ENCODE measurements at places on chromosomes 12 and 14.

DNA sequence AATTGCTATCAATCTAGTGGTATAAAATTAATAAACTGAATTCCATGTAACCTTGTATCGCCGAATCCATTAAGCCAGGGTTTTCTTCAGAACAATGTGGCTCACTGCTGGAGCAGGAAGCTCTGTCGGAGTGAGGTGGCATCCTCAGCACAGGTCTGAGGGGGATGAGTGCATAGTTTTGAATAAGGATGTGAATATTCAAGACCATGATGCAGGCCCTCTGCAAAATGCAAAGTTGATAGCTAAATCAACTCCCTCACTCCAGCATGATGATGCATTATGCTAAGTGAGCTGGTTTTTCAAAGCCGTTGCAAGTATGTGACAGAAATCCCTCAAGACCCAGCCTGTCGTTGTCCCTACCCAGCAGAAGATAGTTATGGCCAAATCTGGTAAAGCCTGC, 53.0 kb downstream of the TRIM9 start:
- no peak for DNase-seq

GRCh38 chr14:101928415-101928841, 35.9 kb upstream of the DYNC1H1 start:
- no peak for DNase-seq

DNA sequence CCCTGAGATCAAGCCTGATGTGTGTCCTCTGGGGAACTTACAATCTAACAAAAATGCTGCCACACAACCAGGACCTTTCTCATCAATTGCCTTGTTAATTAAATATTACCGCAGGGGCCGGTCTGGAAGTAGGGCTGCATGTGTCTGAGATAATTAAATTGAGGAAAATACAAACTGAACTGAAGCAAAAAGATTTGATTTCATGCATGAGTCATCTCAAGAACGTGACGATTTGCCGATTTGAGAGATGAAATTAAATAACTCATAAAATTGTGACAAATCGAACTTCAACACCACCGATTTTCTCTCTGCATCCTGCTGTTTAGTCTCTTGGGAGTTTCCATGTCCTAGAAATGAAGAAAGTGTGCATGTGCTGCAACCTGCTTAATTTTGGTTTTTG, 94.6 kb upstream of the DAAM1 start:
- DNase-seq = no peak

GRCh38 chr14:95523815-95524448, 7.5 kb upstream of the SYNE3 start:
- DNase-seq = no peak

- DNase-seq = no peak
Observed at GRCh38 chr14:85241022-85241855, 288.7 kb upstream of the FLRT2 start.

DNA sequence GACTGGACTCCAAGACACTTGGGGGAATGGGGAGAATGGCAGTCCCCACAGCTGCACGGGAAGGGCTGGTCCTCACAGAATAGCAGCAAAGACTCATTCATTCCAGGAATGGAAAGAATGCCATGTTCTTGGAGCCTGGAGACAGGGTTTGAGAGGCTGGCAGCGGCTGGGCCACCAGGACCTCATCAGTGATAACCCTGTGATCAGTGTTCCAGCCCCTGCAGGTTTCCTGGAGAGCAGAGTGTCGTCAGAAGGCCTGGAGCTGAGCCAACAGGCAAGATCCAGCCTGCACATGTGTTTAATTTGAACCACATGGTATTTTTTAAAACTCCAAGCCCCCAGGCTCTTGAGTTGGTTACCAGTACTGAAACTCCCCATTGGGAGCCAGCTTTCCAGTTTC, 11.3 kb downstream of the BDKRB1 start:
- DNase-seq = no peak

DNA sequence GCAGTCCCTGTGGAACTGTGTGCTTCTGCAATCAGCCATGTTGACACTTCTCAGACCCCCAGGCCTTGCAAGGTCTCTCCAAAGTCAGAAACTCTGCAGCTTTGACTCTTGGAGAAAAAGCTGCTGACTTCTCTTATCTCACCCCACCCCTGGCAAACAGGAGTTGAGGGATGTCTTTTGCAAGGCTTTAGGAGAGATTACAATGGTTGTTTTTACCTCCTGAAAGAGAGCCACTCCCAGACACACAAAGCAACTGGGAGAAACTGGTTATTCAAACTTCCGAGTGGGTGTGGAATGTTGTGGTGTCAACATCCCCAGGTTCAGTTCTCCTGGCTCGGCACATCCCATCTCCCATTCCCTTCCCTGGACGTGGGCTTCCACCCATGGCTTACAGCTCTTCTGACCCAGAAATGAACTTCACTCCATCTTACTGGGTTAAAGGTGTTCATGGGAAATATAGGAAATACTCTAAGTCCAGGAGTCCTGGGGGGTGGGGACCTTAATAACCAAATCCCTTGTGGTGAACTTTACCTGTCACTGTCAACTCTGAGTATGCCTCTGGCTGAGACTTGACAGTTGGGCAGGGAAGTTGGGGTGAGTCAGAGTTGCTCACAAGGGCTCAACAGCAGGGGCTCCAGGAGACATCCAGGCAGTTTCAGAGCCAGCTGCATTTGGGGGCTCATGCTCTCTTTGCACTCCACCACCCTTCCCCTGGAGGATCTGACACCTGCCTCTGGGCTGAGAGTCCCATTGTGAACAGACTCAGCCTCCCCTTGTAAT, 41.9 kb downstream of the CCDC177 start:
- DNase-seq = no peak

DNA sequence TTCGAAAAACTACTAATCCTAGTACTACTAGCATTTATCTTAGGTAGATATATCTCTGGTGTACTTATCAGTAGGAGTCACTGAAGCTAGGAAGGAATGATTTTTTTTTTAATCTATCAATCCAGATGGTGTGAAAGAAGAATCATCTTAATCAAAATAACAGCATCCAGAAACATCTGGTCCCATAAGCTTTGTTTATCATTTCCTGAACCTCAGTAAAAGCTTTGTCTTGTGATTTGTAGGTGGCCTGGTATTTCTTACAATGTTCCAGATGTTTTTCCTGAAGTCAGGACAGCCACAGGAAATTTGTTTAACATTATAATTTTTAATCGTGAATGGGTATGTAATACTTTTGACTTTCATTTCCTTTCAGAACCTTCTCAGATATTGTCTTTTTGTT, 28.0 kb upstream of the LUM start:
- DNase-seq = no peak

GRCh38 chr12:100058482-100059029, 73.8 kb upstream of the ANKS1B start:
- no peak for DNase-seq

- DNase-seq = no peak
Observed at GRCh38 chr14:26172396-26172795, 425.4 kb downstream of the NOVA1 start.

- no peak for DNase-seq
Observed at GRCh38 chr14:37844614-37845013, 249.2 kb downstream of the TTC6 start.

GRCh38 chr12:27434673-27435565, 11.6 kb upstream of the SMCO2 start:
- DNase-seq = no peak

DNA sequence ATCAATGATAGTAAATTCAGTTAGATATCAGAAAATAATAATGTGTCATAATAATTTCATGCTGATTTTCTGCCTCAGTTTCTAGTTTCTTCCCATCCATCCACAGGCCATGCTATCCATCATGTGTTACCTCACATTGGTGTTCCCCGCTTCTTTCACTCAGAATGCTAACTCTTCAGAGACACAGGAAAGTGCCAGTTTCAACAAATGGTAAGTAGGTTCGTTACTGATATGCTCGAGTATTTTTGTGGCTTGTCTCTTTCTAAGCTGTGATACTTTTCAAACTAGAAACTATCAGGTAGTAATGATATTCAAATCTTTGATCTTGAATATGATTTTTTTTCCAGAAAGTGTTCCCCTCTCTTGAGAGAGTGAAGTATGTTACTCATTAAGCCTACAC, 1.5 kb downstream of the KLRB1 start:
- DNase-seq = no peak

GRCh38 chr12:31861360-31861759, 97.9 kb upstream of the RESF1 start:
- DNase-seq = no peak

GRCh38 chr14:101552786-101553231, 8.5 kb upstream of the DIO3 start:
- no peak for DNase-seq

GRCh38 chr12:7207866-7208625, 18.6 kb downstream of the PEX5 start:
- DNase-seq = no peak

- DNase-seq = no peak
Observed at GRCh38 chr14:75372260-75372659, 55.6 kb upstream of the JDP2 start.

GRCh38 chr14:73007835-73008234, 19.1 kb downstream of the ZFYVE1 start:
- DNase-seq = no peak

- DNase-seq = no peak
Observed at GRCh38 chr12:130098301-130099005, 63.8 kb upstream of the FZD10 start.

GRCh38 chr12:124460771-124461170, 106.6 kb downstream of the NCOR2 start:
- no peak for DNase-seq

DNA sequence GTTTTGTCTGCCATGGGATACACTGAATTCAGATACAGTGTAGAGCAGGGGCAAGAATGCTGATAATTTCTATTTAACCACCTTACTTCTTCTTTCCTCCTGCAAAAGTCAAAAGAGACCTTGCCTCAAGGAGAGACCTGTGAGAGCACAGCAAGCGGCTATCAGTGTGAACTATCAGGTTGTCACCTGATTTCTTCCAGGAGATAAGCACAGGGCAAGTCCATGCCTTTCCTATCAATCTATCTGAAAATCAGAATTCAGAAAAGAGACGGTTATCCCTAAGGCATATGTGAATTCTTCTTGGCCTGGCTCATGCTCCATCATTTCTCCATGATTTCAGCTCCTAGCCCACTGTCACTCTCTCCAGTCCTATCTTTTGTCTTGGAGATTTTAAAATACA, 128.9 kb upstream of the CCND2 start:
- no peak for DNase-seq

- no peak for DNase-seq
Observed at GRCh38 chr12:62625228-62625627, 158.6 kb downstream of the MON2 start.

- no peak for DNase-seq
Observed at GRCh38 chr14:82500222-82500621, 966.6 kb upstream of the SEL1L start.

- DNase-seq = no peak
Observed at GRCh38 chr14:77205566-77205965, 24.0 kb downstream of the TMEM63C start.

- DNase-seq = no peak
Observed at GRCh38 chr14:20659336-20659735, 17.8 kb upstream of the OR6S1 start.

Data from WTC11 (cell line).